ENCODE measurements at places on chromosomes 16 and 17.

- no peak for DNase-seq
Measured at GRCh38 chr17:48795444-48796162, 21.4 kb downstream of the TTLL6 start.

- no peak for DNase-seq
Measured at GRCh38 chr17:45098081-45098868, 34.0 kb downstream of the PLCD3 start.

DNA sequence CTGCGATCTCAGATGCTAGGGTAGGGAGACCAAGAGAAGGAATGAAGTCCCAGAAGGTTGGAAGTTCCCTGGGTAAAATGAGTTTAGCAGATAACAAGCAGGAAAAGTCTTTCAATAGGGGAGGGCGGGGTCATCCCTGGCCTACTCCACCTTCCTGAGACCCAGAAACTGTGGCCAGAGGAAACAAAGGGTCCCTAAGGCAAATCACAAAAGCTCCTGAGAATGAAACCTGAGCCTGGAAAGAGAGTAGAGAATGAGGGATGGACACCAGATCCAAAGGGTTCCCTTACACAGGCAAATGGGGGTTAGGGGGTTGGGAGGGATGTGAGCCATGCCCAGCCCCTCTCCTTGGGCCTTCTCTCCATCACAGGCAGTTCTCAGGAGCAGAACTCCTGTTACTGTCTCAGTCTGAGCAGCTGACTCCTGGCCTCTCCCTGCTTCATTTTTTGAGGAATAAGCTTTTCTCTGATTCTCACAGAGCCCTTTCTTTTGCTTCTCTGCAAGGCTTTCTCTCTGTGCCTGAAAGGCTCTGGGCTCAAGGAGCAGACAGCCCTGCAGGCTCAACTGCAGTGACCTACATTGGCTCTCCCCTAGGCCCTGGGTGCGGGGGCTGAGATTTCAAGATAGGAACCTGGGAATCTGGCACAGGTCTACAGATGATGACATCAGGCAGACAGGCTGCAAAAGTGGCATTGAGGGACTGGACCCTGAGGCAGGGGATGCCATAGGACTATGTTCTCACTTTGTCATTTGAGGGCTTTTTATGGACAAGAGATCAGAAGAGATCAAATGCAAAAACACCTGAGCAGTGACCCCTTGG lies 9.8 kb upstream of the NR1D1 start:
- DNase-seq: peak; percentile 55

DNA sequence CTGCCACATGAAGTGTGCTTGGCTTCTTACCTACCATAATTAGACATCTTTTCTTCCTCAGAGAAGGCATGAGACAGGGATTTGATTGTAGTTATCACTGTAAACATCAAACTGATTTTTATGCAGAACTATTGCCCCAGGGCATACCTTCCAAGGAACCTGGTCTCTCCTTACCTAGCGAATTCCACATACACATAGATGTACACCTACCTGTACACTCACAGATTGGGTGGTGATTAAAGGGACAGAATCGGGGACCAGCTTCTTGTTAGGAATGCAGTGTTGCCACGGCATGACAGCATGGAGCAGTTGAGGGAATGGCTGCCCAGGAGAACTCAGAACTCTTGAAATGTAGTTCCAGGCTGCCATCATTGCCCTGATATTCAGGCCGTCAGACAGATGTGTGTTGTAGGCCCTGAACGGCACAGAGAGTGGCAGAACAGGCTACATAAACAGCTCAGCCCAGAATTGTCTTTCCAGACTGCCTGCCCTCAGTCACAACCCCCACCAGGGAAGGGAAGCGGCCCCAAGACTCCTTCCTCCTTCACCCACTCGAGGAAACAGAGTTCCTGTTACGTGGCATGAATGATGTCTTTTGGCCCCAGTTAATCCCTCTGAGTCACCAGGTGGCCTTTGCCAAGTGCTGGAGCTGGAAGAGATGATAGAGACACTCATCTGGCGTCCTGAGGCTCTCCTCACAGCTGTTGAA lies 17.8 kb upstream of the NAGLU start:
- no peak for DNase-seq

GRCh38 chr17:49730078-49730784 lies 22.5 kb upstream of the SLC35B1 start:
- DNase-seq: peak; percentile 94

GRCh38 chr17:72373910-72374741 lies 253.3 kb downstream of the SOX9 start:
- peak; percentile 93 for DNase-seq

GRCh38 chr16:48206594-48207242 lies 37.4 kb upstream of the LONP2 start:
- DNase-seq: no peak

DNA sequence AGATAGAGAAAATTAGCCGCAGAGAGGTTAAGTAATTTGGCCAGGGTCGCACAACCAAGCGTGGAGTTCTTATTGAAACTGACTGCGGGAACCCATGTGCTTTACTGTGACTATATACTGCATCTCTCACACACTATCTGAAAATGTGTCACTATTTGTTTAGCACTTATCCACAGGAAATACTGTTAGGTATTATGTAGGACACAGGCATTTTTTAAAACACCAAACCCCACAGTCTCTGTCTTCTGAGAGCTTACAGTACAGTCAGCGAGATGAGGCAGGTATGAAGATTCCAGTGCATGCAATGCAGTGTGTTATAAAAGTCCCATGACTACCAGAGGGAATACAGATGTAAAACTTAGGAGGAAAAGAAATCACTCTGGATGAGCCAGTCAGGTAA lies 11.3 kb downstream of the RBL2 start:
- DNase-seq: no peak

- peak; percentile 83 for DNase-seq
Measured at GRCh38 chr16:23857256-23857880, 21.6 kb downstream of the PRKCB start.

GRCh38 chr17:13477180-13477611 lies 124.5 kb downstream of the HS3ST3A1 start:
- DNase-seq: no peak

DNA sequence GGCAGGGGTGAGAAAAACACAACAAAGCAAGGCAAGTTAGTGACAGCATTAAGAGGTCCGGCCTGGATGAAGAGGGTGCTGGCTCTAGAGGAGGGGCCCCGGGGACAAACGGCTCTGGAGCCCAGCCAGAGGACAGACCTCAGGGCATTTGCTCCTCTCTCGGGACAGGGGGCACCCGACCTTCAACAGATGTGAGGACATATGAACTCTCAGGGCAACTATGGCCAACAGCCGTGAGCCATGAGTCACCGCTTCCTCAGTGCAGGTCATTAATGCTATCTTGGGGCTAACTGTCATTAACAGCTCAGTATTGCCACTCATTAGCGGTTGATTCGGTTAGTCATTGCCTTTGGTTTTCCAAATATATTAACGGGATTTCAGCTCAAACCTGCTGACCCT lies 9.7 kb upstream of the ARL5C start:
- DNase-seq: no peak
